ENCODE measurements at places on chromosomes 2 and 18.

DNA sequence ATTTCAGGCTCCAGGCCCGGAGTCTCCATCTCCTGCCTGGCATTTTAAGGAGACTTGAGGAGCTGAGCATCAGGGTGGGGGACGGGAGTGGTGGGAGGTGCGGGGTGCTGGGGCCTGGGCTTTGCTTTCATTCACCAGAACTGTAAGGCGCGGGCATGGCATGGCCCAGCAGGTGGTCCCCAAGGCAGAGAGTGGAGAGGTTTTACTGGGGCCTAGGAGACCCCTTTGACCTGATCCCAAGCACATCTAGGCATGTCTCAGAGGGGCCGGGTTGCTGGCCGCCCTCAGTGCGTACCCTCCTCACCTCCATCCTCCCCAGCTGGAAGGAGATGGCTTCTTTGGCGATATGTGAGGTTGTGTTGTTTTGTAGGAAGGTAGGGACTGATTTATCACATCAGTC, 172.5 kb downstream of the KLHL29 start:
- no peak for DNase-seq

DNA sequence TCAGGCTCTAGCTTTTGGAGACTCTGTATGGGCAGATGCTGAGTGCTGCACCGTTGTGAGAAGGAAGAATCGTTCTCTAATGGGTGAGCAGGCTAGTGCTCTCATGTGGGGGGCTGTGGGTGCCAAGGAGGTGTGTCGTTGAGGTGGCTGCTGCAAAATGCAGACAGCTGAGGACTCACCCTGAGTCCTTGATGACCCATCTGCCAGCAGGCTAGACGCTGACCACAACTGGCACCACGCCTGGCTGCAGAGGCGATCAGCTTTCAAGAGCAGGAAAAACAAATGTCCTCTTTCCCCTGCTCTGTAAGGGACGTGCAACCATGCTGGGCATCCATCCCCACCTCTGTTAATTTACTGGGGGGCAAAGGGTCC, 48.2 kb downstream of the HAUS1 start:
- no peak for DNase-seq

GRCh38 chr2:238875101-238875470, 27.2 kb downstream of the TWIST2 start:
- no peak for DNase-seq

- DNase-seq, result no peak
These were observed 1.4 kb downstream of the NEDD4L start for GRCh38 chr18:58045242-58046092.

GRCh38 chr2:104866122-104866864, 12.4 kb downstream of the POU3F3 start:
- DNase-seq, result no peak

GRCh38 chr2:172052000-172052983, 33.0 kb upstream of the DLX1 start:
- DNase-seq, result no peak

- DNase-seq, result no peak
These were observed 42.2 kb upstream of the ARHGAP15 start for GRCh38 chr2:143087033-143087432.

DNA sequence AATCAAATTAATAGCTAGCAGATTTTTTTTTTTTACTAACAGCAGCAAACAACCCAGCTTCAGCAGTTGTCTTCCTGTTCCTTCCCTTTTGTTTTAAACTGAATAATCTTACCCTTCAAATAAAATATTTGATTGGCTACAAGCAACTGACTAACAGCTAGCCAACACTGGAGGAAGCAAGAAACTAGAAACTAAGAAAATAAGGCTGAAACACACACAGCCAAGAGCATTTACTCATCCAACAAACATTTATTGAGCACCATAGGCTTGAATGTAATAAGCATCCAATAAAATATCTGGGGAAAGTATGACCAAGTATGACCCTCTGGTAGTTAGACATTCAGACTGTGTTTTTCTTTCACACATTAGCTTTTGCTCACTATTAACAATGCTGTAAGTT, 189.2 kb downstream of the CD226 start:
- DNase-seq, result no peak

DNA sequence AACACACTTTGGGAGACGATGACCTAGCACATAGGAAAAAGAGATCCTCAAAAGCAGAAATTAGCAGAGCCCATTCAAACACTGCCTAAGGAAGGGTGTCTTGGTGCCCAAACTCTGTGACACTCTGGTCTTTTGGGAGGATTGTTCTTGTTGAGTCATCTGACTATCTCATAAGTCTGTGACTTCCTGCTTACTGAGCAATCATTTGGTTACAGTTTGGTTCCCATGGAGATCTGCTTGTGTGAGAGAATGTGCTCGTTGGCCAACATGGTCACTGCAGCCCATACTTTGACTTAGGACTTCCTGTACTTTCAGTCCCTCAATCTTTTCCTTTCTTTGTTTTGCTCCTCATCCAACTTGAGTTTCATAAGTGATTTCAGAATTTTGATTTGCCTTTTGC, 602.9 kb downstream of the NYAP2 start:
- no peak for DNase-seq

DNA sequence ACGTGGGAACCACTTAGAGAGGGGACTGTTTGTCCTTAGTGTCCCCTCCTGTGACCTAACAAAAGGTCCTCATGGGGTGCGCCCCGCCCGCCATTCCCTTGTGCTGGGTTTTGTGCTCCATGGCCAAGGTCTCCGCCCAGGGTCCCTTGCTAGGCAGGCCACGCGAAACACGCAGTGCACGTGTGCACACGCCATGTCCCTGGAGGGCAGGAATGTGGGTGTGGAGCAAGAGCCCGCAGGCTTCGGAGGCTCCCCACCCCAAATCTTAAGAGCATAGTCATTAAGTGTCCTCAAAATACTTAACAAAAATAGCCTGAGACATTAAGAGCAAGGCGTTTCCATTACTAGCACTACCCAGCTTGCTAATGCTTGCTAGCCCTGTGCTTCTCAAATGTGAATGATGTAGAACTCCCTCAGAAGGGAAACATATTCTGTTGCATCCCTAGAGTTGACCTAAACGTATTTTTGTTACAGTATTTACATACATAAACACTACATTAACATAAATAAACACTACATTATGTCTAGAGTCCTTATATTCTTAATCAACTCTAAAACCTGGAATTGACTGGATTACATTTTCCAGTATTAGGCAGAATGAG, 117.6 kb upstream of the APCDD1 start:
- no peak for DNase-seq

DNA sequence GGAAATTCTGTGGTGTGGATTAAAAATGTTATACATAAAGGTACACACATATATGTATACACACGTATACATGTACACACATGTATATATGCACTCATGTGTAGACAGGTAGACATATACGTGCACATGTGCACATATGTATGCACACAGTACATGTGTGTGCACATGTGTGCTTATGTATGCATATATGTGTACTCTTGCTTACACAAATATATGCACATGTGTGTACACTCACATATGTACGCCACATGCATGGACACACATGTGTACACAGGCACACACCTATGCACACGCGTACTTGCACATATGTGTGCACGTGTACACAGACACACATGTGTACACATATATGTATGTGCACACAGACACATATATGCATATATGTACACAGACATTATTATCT, 142.8 kb upstream of the SALL3 start:
- DNase-seq, result no peak
